Right lobe of liver (tissue), 6 donors: ENCODE measurements at places on chromosomes 1 and 21. TPM values are rescaled to one million over a fixed set of nuclear protein-coding genes. Genes with fewer than 3 reads are reported as not detected.

- no peak for DNase-seq
Observed at GRCh38 chr1:68782890-68783289, 286.0 kb upstream of the DEPDC1 start.

DNA sequence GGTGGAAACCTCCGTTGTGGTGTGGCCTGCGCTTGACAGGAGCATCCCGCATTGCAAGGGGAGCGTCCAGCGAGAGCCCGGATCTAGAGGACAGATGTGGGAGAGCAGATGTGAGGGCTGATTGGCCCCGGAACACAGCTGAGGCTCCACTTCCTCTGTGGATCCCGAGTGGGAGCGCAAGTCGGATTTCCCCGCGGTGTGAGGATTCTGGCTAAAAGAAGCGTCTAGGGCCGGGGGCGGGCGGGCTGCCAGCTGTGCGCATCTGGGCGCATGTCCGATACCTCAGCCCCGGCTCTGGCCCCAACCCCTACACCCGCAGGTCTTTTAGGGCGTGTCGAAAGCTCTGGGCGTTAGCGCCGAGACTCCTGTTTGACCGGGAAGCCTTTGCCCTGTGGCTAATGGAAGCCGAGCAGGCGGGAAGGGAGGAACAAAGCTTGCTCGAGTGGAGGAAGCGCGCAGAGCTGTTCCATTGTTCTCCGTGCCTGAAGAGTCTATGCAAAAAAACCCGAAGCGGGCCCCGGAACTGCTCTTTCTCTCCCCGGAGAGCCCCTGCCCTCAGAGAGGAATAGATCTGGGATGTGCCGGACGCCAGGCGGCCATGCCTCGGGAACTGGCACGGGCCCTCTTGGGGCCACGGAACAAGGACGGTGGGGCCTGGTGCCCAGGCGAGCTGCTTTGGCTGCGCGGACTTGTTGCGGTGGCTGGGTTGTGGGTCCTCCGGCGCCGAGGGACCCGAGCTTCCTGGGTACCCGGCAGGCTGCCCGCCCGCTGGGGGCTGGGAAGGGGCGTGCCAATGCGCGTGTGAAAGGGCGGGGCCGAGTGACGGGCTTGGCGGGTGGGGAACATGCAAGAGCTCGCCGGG lies 111.1 kb downstream of the NAV1 start:
- peak; percentile 61 for DNase-seq

HORMAD1 gene
- total RNA-seq, result not detected

DNA sequence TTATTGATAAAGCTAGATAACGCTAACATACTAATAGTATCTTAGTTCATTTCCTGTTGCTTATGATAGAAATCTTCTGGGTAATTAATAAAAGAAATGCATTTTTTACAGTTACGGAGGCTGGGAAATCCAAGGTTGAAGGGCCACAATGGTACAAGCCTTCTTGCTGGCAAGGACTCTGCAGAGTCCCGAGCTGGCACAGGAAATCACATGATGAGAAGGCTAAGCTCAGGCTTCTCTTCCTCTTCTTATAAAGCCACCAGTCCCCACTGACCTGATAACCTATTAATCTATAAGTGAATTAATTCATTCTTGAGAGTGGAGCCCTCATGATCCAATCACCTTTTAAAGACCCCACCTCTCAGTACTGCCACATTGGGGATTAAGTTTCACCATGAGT lies 82.6 kb downstream of the GPR161 start:
- no peak for DNase-seq

SLC6A17 gene
- not detected for total RNA-seq

GRCh38 chr1:232174306-232174705 lies 455.6 kb downstream of the SIPA1L2 start:
- DNase-seq, result no peak

- DNase-seq, result no peak
Observed at GRCh38 chr1:192045131-192045530, 113.1 kb upstream of the RGS18 start.

DNA sequence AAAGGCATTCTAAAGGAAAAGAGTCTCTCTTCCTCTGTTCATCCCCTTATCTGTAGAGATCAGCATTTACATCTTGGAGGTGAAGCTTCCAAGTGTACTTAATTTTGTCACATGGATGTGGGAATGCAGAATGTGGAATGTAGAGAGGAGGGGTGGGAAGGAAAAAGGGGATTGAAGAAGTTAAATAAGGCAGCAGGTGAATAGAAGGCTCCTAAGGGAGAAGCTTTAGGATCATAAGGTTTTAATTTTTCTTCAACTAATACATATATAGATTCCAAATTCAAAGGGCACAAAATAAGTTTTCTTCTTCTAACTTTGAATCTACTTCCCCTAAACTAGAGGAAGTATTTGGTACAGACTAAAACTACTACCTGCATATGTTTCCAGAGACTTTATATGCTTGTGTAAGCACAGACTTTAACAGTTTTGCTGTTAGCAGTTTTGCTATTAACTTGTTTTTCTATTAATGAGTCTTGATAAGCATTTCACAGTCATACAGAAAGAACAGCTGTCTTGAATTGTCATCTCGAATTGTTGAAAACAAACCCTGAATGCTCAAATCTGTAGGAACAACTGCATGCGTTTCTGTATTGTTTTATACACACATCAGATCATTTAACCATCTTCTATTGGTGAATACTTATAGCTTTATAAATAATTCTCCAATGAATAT lies 12.7 kb downstream of the TENT5C start:
- DNase-seq, result no peak

DNA sequence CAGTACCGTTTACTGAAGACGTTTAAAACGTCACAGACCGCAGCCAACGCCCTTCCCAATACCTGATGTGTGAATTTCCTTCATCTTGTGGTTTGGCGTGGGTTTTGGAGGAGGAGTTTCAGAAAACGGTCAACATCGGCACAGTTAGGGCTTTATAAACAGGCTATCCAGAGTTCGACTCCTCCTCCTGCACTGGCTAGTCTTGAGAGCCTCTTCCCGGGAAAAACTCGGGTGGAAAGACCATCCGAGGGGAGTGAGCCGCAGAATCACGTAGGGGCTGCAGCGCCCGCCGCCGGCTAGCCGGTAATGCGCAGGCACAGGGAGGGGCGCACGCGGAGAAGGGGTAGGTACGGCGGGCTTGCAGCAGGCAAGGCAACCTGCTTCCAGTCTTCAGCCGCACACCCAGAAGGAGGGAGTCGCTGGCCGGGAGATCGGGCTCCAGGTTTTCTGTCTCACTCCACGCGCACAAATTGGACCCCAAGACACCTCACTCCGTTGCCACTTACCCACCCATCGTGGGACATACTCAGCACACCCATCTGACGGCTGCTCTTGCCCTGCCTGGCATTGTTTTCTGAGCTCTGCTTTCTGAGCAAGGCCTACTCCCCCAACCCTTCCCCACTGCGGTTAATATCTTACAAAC lies 25.4 kb downstream of the SLC19A2 start:
- DNase-seq, result peak; percentile 23

DNA sequence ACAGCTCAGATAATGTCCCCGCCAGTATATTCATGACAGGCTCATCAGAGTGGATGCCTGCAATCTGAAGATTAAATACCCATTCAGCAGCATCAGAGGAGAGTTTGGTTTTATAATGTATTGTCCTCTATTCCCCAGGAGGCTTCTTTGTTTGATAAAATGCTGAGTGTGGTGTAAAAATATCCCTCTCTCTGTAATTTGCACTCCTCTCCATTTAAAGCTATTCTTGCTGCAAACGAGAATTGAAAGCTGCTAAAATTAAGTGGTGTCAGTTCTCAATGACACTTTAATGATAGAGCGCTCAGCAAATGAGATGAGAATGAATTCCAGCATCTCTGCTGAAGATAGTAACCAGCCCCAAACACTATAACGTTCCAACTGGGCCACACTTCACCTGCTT lies 205.7 kb upstream of the RRP15 start:
- no peak for DNase-seq

DNA sequence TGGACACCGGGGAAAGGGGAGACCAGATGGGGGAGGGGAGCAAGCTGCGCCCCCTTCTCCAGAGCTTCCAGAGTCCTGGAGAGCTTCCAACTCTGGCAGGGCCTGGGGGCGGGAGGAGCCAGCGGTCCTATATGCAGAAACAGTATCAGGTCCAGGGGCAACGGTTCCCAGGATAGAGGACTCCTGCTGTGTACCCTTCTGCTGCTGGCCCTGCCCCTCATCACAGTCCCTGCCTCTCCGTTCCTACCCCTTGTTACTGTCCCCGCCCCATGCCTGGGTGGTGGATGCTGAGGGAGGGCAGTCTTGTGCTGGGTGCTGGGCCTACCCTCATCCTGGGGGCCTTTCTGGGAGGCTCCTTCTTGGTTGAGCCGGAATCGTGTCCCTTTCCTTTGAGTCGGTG lies 19.2 kb upstream of the PEX10 start:
- no peak for DNase-seq

DNA sequence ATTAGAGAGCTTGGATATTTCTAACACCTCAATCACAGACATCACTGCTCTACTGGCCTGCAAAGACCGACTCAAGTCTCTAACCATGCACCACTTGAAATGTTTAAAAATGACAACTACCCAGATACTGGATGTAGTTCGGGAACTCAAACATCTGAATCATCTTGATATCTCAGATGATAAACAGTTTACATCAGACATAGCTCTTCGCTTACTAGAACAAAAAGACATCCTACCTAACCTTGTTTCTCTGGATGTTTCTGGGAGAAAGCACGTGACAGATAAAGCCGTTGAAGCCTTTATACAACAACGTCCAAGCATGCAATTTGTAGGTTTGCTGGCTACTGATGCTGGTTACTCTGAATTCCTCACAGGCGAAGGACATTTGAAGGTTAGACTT lies 45.1 kb downstream of the ZYG11B start:
- DNase-seq, result no peak

DNA sequence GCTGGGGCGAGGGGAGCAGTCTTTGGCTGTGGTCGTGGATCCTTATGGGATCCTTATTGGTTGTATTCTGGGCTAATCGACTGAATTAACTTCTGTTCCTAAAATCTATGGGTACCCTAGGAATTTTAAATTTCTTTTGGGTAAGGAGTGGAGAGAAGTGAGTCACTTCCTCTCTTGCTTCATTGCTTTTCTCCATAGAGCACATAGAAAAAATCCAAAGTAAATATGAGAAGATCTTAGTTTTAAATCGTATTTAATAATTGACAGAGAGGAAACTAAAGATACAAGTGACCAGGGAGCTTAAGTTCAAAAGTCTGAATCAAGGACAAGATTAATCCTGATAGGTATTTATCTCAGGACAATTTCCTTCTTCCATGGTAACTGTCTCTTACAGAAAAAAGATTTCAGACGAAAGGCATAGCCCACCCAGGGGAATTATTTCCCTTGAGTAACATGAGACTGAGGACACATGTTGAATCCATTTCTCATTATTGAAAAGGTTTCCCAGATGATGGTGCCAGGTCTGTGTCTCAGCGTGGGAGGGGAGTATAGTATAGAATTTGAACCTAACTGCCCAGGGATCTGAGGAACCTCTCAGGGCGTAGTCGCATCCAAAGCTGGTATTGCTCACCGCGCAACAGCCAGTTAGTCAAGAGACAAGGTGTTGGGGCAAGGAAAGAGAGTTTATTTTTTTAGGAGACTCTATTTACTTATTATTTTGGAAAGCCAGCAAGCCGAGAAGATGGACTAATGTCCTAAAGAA lies 28.7 kb upstream of the FASLG start:
- no peak for DNase-seq

DNA sequence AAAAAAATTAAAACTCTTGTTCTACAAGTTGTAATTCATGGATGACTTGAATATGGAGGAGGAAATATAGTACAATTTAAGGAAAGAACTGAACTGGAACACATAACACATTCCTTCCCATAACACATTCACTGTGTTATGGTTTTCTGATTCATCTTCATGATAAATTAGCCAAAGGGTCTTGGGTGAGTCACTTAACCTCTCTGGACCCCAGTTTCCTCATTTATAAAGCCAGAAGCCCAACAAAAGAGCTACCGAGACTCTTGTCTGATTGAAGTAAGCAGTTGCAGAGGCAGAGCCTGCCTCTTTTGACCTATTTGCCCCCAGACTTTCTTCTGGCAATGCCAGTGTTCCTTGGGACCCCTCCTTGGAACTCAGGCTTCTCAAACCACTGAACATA lies 161.9 kb upstream of the KCTD3 start:
- DNase-seq, result no peak

TMPRSS15 gene
- not detected for total RNA-seq

GRCh38 chr1:83751602-83752001 lies 247.3 kb downstream of the TTLL7 start:
- no peak for DNase-seq

GRCh38 chr1:110305900-110306420 lies 33.2 kb upstream of the RBM15 start:
- peak; percentile 60 for DNase-seq

DNA sequence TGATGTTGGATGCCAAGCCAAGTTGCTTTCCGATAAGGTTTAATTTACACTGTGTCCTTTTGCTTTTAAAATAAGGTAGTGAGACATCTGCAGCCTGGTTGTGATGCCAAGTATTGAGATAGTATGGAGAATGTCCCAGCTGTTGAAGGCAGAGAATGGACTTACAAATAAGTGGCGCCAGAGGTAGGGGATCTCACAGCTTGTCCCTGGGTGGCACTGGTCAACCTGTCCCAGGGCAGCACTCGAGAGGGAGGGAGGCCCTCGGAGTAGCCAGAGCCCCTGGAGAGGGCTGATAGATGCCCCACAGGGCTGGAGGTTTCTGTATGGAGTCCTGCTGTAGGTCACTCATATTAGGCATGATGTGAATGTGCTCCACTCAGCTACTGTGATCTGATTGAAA lies 98.5 kb downstream of the GALNT2 start:
- no peak for DNase-seq

- no peak for DNase-seq
Observed at GRCh38 chr1:109664671-109665070, 3.2 kb upstream of the GSTM2 start.

NPR1 gene
- 8.4 TPM for total RNA-seq

- no peak for DNase-seq
Observed at GRCh38 chr1:91075233-91076135, 53.6 kb upstream of the ZNF644 start.

OR2W3 gene
- 0.43 TPM for total RNA-seq

LMOD1 gene
- 3.5 TPM for total RNA-seq
